Heart left ventricle (tissue), 16 donors: ENCODE measurements at places on chromosomes 1 and 21.

GRCh38 chr1:154453161-154453560 is 48.0 kb downstream of the IL6R start:
- no peak for DNase-seq

- DNase-seq: no peak
These were observed 91.7 kb downstream of the C1orf94 start for GRCh38 chr1:34268311-34268954.

GRCh38 chr1:11955221-11955620 is 20.7 kb downstream of the PLOD1 start:
- DNase-seq: no peak

- DNase-seq: no peak
These were observed 207.2 kb downstream of the CHRM3 start for GRCh38 chr1:239593527-239593926.

GRCh38 chr21:44819283-44820243 is 1.7 kb upstream of the SUMO3 start:
- DNase-seq: no peak

GRCh38 chr1:85822696-85823095 is 114.5 kb upstream of the ZNHIT6 start:
- no peak for DNase-seq

- DNase-seq: no peak
These were observed 69.5 kb downstream of the LUZP1 start for GRCh38 chr1:23099171-23099536.

- DNase-seq: no peak
These were observed 52.3 kb downstream of the UBE4B start for GRCh38 chr1:10085076-10085475.

GRCh38 chr1:184972315-184973055 is 1.8 kb downstream of the NIBAN1 start:
- no peak for DNase-seq

- DNase-seq: peak; percentile 56
These were observed 1.1 kb upstream of the SLC19A1 start for GRCh38 chr21:45543371-45543709.

- DNase-seq: no peak
These were observed 61.0 kb upstream of the SLC44A3 start for GRCh38 chr1:94759188-94759587.

- peak; percentile 33 for DNase-seq
These were observed 24.2 kb downstream of the ERG start for GRCh38 chr21:38474124-38474523.

- no peak for DNase-seq
These were observed 8.9 kb upstream of the PRMT6 start for GRCh38 chr1:107047602-107048001.

GRCh38 chr1:36106269-36106668 is 17.6 kb downstream of the ADPRS start:
- no peak for DNase-seq

DNA sequence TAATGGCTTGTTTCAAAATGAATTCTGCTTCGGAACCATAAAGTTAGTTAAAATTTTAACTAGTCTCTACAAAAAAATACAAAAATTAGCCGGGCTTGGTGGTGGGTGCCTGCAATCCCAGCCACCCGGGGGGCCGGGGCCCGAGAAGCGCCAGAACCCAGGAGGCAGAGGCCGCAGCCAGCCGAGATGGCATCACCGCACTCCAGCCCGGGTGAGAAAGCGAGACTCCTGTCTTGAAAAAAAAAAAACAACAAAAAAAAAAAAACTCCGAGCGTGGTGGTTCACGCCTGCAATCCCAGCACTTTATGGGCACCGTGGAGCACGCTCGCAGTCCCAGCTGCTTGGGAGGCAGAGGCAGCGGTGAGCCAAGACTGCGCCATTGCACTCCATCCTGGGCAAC is 781.4 kb downstream of the BRINP3 start:
- DNase-seq: no peak

DNA sequence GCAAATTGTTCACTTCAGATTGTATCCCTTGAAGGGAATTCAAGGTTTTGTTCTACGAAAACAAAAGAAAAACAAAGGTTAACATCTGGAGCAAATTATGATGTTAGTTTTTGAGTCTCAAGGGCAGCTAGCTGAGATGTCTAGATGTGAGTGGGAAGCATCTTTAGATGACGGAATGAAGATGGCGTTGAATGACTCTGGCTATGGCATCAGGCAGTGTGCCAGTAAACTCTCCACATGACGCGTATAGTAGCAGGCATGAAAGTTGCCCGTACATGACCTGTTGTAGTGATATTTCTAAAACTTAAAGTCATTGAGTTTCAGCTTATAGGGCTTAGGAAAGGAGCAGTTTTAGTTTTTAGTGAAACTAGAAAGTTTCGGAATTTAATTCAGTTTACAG is 12.3 kb upstream of the SDC3 start:
- no peak for DNase-seq

GRCh38 chr1:72724951-72725861 is 442.9 kb upstream of the NEGR1 start:
- no peak for DNase-seq

DNA sequence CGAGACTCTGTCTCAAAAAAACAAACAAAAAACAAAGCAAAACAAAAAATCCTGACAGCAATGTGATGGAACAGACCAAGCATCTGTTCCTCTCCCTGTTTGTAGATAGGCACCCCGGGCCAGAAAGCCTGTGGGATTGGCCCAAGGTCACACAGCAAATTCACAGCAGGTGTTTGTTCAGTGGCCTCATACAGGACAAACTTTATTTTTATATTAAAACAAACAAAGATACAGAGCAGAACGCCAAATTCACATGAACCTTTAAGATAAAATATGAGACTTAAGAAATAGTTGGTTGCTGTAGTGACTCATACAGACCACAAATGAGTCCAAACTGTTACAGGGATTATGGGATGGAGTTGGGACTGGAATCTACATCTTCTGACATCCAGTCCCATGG is 2.3 kb upstream of the CELA2A start:
- no peak for DNase-seq

DNA sequence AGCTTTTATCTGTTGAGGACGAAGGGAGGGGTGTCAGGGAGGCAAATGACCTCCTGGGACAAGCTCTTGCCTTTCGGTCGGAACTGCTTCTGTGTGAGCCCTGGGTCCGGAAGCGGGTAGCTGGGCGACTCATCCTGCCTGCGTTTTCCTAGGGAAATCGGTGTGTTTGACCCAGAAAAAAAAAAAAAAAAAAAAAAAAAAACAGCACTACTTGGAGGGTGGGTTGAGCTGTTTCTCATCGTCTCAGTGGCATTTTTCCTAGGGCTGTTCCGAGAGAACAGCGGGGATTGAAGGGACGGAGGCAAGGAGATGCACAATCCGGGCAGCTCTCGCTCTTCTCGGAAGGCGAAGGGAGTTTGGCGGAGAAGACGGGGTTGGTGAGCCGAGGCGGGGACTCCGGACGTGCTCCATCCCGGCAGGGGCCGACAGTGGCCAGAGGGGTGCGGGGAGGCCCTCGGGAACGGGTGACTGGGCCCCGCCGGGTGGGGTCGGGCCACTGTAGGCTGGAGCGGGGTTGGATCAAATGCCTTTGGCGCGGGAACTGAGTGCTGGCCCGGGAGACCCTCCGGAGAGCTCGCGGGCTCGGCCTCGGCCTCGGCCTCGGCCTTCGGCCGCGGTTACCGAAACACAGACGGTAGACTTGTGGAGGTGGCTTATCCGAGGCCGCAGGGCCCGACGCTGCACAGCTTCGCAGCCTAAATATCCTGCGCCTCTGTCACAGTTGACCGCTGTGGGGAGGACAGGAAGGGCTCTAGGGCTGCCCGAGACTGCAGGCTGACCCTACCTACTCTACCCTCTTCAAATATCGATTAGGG is 2.4 kb upstream of the BARHL2 start:
- DNase-seq: no peak

GRCh38 chr1:84991097-84991920 is 5.6 kb downstream of the MCOLN2 start:
- DNase-seq: no peak

GRCh38 chr1:219521325-219521724 is 91.6 kb downstream of the ZC3H11B start:
- DNase-seq: no peak
